ENCODE measurements at places on chromosomes 11 and 22.

DNA sequence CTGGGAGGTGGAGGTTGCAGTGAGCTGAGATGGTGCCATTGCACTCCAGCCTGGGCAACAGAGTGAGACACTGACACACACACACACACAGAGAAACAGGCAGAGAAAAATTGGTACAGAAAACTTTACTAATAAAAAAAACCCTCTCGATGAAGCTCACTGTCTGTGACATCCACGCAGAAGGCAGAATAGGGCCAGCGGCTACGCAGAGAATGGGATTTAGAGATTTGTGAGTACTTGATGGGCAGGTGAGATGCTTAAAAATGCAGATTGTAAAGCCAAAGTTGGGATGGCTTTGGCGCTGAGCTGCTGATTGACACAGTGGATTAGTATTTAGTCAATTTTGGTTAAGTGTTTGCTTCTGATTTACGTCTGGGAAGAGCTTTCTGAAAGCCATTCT lies 561.1 kb downstream of the TBC1D22A start:
- no peak for DNase-seq

GRCh38 chr11:101552888-101553287 lies 30.9 kb downstream of the TRPC6 start:
- DNase-seq, result no peak

DNA sequence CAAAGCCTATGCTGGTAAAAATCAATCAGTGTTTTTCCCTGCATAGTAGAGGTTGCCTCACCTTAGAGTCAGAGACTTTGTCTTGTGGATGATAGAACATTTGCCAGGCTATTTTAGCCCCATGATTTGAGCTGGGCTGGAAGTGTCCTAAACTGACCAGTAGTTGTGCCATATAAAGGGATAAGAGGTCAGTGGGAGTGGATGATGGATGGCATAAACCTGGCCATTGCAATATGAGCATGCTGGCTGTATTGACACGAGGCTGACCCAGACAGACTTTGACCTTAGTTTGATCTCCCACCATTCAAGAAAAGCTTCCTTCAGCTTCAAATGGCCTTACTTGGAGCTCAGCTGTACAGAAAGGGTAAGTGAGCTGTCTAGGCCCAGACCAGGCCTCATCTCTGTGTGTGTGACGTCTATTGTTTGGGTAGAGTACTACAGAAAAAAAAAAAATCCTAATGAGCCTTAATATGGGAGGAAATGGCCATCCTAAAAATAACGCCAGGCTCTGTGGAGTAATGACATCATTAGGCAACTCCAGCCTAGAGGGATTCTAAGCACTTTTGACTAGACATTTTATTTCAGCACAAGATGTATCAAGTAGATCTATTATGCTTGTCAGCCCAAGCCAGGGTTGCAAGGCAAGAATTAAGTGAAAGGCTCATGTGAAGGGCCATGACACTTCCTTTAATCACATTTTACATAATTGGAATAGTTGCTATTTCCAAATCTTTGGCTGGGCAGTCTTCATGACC lies 51.3 kb upstream of the CADM1 start:
- DNase-seq, result no peak

GRCh38 chr11:110883256-110883655 lies 171.0 kb upstream of the ARHGAP20 start:
- DNase-seq, result no peak

DNA sequence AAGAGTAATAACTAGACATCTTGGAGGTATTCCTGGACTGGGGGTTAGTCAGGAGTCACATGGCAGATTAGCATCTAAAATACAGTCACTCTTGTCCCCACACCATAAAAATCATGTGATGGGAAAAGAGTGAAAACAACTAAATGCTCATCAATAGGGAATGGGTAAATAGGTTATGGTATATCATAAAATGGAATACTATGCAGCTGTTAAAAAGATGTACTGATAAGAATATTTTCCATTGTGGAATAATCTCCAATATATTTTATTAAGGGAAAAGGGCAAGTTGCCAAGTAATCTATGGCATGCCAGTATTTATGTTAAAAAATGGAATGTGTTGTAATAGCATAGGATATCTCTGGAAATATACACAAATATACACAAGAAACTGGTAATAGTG lies 6.6 kb upstream of the PIK3C2A start:
- DNase-seq, result no peak

DNA sequence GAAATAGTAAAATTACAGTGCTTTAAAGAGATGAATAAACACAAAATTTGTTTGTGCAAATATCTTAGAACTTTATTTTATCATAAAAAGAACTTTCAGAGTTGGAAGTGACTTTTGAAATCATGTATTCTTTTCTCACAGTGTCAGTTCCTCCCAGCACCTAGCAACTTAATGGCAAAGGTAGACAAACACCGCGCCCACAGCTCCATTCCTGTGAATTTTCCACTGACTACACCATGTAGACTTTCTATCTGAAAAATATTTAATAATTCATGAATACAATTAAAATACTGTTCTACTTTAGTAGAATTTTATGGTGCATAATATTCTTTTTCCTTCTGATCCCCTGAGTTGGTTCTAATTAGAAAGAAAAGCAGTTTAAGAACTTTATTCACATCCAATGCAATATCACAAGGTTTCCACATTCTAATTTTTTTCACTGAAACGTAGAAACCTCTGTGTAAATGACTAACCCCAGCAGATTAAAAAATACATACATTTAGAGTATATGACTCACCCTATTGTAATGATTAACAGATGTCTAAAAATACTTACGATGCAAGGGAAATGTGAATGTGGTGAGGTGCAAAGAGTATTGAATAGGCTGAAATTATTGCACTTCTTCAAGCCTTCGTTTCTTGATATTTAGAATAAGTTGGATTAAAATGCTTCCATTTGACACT lies 218.2 kb upstream of the CCDC179 start:
- DNase-seq, result peak; percentile 8

- no peak for DNase-seq
Observed at GRCh38 chr11:20634044-20634443, 34.6 kb downstream of the SLC6A5 start.

DNA sequence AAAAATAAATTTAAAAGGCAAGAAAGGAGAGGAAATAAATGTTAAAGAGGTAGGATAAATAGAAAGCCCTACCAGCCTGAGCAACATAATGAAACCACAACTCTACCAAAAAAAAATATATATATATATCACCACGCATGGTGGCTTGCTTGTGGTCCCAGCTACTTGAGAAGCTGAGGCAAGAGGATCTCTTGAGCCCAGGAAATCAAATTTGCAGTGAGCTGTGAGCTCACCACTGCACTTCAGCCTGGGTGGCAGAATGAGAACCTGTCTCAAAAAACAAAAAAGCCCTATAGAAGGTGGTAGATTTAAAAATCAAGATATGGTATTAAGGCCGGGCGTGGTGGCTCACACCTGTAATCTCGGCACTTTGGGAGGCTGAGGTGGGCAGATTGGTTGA lies 10.5 kb downstream of the NUCB2 start:
- DNase-seq, result no peak

DNA sequence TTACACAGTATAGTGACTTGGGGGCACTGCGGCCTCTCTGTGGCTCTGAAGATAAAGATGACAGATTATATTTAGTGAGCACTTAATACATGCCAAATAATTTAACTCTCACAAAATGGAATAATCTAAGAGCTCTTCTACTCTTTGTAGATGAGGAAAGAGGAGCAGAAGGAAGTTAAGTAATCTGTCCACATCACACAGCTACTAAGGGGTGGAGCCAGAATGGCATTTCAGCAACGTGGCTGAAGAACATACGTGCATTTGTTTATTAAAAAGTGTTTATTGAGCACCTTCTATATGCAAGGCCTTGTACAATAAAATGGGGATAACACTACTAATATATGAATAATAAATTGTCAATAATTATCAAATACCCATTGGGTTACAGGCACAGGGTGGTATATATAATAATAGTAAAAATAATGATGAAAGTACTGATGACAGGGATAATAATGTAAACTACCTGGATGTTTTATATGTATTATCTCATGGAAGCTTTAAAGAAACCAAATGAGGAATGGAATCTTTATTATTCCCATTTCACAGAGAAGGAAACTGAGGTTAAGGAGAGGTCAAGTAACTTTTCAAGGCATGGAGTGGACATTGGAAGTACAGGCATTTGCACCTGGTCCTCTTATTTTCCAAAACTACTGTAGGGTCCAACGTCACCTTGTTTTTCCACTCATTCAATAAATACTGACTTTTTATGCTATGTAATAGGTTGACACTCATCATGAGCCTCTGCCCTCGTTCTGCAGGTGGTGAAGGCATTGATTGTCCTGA lies 38.0 kb upstream of the IL17RA start:
- DNase-seq, result no peak

DNA sequence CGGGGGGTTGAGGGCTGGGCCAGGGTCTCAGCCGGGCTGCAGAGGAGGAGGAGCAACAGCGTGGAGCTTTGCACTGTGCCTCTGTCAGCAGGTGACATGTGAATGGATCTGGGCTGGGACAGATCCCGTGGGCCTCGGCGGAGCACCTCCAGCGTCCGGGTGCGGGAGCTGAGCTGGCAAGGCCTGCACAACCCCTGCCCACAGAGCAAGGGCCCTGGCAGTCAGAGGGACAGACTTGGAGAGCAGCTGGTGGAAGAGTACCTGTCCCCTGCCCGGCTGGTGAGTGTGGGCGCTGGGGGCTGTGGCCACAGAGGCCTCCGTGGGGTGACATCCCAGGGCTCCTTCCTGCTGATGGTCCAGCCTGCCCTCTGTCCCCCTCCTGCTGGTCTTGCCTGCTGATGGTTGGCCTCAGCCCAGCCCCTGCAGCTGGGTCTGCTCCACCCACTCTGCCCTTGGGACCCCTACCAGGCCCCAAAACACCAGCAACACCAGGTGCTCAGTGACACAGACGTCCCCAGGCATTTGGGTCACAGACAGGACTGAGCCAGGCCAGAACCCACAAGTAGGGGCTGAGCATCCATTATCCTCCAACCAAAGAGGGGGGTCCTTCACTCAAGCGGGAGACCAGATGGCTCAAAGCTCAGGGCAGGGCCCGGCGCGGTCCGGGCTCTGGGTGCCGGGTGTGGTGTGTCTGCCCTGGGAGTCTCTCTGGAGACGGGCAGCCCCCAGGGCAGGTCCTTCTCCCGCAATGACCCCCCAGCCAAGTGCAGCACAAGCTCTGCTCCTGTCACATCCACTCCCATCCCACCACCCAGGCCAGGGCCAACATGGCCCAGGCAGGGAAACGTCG lies 3.5 kb downstream of the LRRC56 start:
- DNase-seq, result peak; percentile 80

GRCh38 chr11:82843057-82843795 lies 57.0 kb downstream of the PRCP start:
- DNase-seq, result no peak

DNA sequence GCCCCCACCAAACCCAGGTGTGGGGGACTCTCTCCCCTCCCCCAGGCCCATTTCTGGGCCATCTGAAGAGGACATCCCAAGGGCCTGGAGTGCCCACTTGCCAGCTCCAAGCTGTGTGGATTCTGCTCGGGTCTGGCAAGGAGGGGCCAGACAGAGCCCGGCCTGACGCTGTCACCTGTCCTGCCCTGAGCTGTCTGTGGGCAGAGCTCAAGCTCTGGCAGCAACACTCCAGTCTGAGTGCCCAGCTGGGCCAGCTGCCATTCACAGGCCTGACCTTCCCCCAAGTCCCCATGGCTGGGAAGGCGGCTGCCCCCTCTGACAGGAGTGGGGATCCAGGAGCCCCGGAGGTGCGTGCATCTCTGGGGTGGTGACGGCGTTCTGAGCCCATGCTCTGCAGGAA lies 6.2 kb upstream of the PIM3 start:
- no peak for DNase-seq

DNA sequence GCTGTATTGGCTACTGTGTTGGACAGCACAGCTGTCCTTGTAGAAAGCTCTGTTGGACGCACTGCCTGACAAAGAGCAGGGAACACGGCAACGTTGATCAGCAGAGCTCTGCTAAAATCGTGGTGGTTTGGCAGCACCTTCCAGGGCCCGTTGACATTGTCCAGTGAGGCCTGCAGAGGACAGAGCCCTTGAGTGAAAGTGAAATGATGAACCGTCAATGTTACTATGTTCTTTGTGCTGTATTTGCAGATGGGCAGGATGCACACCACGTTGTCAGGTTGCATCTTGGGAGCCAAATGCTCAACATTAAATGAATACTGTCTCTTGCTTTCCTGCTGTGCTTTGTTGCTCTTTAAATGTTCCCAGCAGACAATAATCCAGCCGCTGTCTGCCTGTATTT lies 69.7 kb downstream of the NELL1 start:
- DNase-seq, result no peak

GRCh38 chr11:12280838-12281565 lies 96.4 kb upstream of the PARVA start:
- DNase-seq, result peak; percentile 61

DNA sequence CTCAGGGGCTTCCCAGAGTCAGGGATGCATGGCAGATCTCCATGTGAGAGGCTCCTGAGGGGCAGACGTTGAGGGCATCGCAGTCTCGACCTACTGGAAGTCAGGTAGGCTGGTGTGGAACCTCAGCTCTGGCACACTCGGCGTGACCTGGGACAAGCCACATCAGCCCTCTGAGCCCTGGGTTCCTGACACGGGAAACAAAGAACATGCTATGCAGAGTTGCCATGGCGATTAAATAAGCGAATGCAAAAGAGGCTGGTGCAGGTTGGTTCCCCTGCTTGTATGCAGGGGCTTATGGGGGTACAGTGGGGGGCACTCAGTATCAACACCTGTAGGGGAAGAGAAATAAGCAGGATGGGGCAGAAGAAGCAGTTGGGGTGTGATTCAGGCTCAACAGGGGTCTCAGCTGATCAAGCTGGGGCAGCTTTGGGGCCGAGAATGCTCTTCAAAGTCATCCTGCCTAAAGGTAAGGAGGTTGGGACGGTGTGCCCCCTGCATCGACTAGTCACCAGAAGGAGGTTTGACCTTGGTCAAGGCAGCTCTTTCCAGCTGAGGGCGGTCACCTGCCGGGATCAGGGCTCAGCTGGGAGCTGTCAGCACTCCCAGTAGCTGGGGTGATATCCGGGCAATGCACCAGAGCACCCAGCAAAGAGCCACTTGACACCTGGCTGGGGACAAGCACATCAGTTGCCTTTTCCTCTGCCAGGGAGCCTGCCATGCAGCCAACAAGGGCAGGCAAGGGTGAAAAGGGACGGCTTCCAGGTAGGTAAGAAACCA lies 442.7 kb downstream of the MIAT start:
- peak; percentile 81 for DNase-seq

DNA sequence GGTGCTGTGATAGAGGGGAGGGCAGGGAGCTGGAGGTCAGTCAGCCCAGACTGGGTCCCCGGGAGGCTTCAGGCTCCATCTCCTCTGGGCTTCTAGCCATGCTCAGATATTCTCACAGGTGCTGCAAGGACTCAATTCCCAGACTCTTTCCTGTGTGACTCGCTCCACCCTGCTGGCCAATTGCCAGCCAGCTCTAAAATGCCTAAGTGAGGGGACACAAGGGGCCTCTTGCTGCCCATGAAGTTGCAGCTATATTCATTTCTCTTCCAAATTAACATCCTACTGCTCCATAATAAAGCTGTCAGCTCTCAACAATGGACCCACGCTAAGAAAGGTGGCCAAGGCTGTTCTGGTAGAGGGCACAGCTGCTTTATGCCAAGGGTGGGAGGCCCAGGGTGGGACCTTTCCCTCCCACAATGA lies 101.5 kb downstream of the PLEKHA7 start:
- no peak for DNase-seq

- peak; percentile 89 for DNase-seq
Observed at GRCh38 chr22:41181349-41182241, 23.5 kb upstream of the L3MBTL2 start.

- peak; percentile 89 for DNase-seq
Observed at GRCh38 chr11:118634431-118635236, 27.2 kb downstream of the PHLDB1 start.

Data from osteoblast (primary cell).